ENCODE measurements at places on chromosomes 16 and 17.

GRCh38 chr17:16463358-16464302 lies 28.4 kb downstream of the LRRC75A start:
- peak; percentile 56 for DNase-seq

DNA sequence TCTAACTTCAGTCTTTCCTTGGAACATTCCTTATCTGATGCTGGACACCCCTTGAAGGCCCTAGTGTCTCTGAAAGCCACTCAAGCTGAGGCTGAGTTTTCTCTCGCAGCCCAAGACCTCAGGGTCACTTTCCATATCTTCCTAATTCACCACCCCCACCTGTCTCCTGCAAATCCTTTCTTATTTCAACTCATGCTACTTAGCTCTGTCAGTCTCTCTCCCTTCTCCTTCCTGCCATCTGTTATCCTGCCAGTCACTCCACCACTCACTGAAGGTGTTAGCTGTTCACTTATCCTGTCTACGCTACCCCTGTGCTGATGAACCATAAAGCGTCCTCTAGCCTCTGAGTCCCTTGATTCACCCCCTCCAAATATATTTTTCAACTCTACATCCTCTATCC lies 143.9 kb upstream of the SHISA6 start:
- DNase-seq = no peak

GRCh38 chr16:2598723-2599122 lies 60.9 kb downstream of the PDPK1 start:
- DNase-seq = no peak

- DNase-seq = no peak
Observed at GRCh38 chr17:70369391-70369790, 200.1 kb downstream of the KCNJ2 start.

DNA sequence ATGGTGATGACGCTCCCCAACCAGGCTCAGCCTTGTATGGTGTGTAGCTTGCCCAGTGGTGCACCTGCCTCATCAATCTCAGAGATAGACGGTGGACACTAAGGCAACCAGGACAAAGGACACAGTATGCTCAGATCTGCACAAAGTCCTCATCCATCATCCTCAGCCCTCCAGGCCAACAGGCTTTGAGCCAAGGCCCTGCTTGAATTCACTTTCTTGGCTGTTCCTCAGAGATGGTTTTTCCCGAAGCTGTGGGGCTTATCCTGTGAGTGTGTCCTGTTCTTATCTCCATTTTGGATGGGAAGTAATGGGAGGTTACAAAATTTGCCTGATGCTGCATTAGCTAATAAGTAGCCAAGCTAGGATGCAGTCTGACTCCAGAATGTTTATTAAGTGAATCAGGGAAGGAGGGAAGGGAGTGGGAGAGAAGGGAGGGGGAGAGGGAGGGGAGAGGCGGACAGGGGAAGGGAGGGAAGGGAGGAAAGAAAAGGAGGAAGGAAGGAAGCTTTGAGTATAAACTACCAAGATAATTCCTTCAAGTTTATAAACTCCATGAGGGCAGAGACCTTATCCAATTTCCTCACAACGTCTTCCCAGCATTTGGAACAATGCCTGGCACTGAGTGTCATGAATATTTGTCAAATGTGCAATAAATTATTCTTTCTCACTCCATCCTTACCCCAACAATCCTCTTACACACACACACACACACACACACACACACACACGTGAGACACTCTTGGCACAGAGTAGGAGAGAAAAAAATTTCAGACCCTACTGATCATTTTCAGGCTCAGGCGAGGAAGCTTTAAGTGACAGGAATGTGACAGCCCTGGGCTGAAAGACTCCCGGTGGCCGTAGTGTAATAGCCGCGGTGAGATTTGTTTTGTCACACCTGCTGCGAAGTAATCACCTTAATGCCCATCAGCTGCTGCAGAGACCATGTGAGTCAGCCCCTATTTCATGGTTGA lies 84.3 kb downstream of the BMERB1 start:
- no peak for DNase-seq

- DNase-seq = no peak
Observed at GRCh38 chr16:50765260-50765659, 23.4 kb downstream of the CYLD start.

- peak; percentile 84 for DNase-seq
Observed at GRCh38 chr17:57243171-57243622, 13.1 kb upstream of the MSI2 start.

DNA sequence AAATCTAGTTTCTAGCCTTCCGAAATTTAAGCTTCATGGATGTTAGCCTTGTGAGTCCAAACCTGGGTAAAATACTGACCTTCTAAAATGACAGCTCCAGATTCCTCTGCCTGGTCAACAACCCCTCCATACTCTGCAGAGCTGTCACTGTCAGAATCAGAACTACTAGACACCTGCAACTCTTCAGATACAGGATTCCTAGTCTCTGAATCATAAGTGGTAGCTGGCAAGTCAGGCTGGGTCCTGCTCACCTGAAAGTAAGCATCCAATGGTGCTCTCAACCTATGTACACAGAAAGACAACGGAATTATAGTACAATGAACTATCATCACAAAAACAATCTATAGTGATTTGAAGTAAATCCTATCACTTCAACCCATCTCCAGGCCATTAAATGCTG lies 14.8 kb downstream of the RFWD3 start:
- peak; percentile 50 for DNase-seq

GRCh38 chr17:44757918-44758413 lies 822 bp upstream of the ADAM11 start:
- no peak for DNase-seq

DNA sequence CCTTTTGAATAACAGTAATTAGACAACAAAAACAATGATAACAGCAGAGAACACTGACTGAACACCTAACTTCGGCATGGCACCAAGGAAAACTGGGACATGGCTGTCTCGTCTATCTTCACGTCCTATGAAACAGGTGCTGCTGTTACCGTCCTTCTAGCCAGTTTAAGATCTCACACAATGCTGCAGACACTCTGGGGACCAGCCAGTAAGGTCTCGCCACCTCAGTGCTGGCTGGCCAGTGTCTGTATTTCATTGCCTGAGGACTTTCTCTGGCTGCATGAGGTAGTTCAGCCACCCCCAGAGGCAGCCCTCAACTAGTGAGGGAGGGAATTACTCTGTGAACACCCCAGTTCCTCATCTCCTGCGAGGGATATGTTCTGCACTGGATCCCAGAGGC lies 57.6 kb downstream of the AMFR start:
- no peak for DNase-seq

DNA sequence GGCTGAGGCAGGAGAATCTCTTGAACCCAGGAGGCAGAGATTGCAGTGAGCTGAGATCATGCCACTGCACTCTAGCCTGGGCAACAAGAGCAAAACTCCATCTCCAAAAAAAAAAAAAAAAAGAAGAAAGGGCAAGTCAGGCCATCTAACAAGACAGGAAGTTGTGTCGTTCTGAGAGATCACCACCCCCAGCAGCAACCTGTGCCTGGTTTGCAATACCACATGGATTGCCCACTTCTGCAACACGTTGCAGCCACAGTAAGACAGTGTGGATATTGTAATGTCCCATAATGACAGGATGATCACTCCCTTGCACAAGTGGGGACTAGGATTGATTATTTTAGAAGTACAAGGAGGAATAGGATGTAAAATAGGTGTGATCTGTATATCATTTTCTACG lies 3.4 kb upstream of the KRTAP2-4 start:
- no peak for DNase-seq

GRCh38 chr16:47851146-47851545 lies 304.6 kb downstream of the ABCC12 start:
- DNase-seq = no peak

DNA sequence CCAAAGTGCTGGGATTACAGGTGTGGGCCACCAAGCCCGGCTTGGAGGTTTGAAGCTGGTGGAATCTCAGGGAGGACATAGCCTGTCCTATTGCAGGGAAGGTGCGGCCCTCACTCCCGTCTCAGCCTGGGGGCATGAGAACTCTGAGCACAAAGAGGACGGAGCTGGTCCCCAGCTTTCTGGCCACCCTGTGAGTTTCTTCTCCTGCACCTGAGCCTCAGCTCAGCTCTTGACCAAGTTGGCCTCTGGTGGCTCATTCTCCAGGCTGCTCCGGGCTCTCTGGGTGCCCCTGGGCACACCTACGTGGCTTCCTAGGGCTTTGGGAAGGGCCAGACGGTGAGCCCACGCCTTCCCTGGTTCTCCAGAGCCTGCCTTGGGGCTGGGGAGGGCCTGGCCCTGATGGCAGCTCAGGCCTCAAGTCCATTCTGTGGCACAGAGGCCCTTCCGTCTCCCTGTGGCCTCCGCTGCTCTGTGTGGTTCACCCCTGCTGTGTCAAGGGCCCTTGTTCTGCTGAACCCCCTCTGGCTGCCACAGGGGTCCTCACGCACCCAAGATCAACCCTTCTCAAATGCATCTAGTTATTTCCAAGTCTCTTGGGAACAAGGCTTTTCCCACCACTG lies 6.9 kb upstream of the FASN start:
- DNase-seq = no peak

- no peak for DNase-seq
Observed at GRCh38 chr17:77327566-77328464, 187.0 kb downstream of the SEC14L1 start.

GRCh38 chr16:88917146-88917914 lies 50.9 kb upstream of the PABPN1L start:
- no peak for DNase-seq

- no peak for DNase-seq
Observed at GRCh38 chr17:77769215-77769614, 189.3 kb upstream of the TNRC6C start.

- no peak for DNase-seq
Observed at GRCh38 chr17:49316889-49317675, 45.0 kb downstream of the ZNF652 start.

DNA sequence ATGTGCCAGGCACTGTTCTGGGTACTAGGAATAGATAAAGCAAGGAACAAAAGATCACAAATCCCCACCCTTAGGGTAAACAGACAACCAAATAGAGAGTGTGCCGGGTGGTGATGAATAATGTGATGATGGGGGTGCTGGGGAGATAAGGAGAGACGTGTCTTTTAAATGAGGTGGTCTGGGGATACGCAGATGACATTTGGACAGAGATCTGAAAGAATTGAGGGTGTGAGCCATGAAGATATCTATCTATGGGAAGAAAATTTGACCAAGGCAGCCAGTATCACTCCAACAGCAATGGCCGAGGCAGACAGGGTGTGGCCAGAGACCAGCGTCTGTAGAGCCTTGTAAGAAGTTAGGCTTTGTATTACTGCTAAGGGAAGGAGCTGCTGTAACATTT lies 165.3 kb downstream of the MRTFB start:
- no peak for DNase-seq
